Hematopoietic multipotent progenitor cell treated with erythropoietin and hydrocortisone succinate and interleukin-3 and kit ligand, for 4 days (in vitro differentiated cells): ENCODE measurements at places on chromosomes 6 and 20.

DNA sequence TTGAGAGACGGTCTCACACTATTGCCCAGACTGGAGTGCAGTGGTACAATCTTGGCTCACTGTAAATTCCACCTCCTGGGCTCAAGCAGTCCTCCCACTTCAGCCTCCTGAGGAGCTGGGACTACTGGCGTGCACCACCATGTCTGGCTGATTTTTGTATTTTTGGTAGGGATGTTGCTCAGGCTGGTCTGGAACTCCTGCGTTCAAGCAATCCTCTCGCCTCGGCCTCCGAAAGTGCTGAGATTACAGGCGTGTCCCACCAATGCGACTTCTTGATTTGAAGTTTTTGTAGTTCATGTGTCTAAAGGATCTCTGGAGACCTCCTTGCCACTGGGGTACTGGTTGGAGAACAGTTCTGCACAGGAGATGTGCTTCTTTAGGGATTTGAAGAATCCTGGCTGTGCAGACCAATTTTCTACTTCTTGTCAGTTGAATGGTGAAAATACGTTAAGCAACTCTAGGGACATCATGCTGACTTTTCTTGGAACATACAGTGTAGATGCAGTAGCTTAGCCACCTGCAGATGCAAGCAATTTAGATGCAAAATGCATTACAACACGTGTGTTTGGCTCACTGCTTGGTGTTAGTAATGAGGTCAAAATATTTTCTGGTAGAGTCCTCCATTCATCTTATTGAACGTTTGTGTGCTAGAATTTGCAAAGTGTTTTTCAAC is 28.2 kb downstream of the SYTL3 start:
- DNase-seq = no peak

- no peak for DNase-seq
Observed at GRCh38 chr6:150177952-150178520, 35.2 kb downstream of the PPP1R14C start.

- DNase-seq = peak; percentile 17
Observed at GRCh38 chr6:53432318-53433161, 83.8 kb upstream of the ELOVL5 start.

GRCh38 chr6:132643547-132643946 is 15.4 kb downstream of the TAAR1 start:
- no peak for DNase-seq

GRCh38 chr20:34582911-34583310 is 24.4 kb downstream of the MAP1LC3A start:
- no peak for DNase-seq

GRCh38 chr20:13333793-13334192 is 112.7 kb downstream of the ISM1 start:
- DNase-seq = no peak

DNA sequence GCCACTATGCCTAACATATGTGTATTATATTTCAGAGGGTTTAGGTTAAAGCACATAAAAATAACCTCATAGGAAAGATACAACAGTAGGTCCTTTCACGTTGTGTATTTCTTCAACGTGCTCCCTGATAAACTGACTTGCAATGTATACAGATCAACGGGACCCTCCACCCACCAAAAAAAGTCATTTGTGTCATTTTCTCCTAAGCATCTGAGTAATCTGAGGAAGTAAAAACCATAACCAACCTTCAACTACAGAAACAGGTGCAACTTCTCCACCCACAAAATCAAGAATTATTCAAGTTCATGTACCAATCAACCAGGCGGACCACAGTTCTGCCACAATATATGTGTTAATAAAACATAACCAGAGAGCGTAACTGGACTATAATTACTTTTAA is 54.9 kb upstream of the NHSL1 start:
- no peak for DNase-seq
